ENCODE measurements at places on chromosomes 3 and 15.
A peak's percentile ranks its signal among the peaks of the same experiment; 100 is the strongest.

- no peak for DNase-seq
Observed at GRCh38 chr15:67165254-67166253, 88.9 kb downstream of the AAGAB start.

GRCh38 chr3:188239035-188239434 is 85.1 kb downstream of the LPP start:
- DNase-seq = no peak

DNA sequence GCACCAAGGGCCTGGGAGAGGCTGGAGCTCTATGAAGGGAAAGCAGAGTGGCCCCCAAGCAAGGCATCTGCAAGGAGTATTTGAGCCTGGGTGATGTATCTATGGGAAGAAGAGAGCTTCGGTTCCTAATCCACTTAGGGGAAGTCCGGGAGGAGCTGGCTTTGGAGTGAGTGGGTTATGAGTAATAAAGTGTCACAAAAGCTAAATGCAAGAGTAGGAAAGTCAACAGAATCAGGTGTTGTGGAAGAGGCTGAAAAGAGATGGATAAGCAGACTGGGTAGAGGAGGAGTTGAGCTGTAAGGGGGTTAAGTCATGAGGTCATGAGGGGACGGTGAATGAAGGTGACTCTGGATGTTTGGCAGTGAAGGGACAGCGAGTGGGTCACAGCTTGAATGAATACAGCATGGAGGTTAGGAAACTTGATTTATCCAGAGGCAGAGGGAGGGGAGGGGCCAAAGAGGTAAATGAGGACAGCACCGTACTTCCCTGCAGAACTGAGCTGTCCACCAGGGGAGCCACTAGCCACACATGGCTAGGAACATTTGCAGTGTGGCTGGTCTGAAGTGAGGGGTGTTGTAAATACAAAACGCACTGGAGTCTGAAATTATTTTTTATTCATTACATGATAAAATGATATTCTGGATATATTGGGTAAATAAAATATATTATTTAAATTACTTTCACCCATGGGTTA is 83.3 kb downstream of the ADCY5 start:
- DNase-seq = peak; percentile 9

GRCh38 chr3:169965562-169966427 is 812 bp upstream of the SEC62 start:
- DNase-seq = peak; percentile 82

- DNase-seq = no peak
Observed at GRCh38 chr15:22815766-22816165, 22.7 kb upstream of the NIPA2 start.

- peak; percentile 91 for DNase-seq
Observed at GRCh38 chr15:51652084-51652668, 29.1 kb upstream of the SCG3 start.

- DNase-seq = peak; percentile 52
Observed at GRCh38 chr15:82139823-82140268, 94.0 kb upstream of the MEX3B start.

DNA sequence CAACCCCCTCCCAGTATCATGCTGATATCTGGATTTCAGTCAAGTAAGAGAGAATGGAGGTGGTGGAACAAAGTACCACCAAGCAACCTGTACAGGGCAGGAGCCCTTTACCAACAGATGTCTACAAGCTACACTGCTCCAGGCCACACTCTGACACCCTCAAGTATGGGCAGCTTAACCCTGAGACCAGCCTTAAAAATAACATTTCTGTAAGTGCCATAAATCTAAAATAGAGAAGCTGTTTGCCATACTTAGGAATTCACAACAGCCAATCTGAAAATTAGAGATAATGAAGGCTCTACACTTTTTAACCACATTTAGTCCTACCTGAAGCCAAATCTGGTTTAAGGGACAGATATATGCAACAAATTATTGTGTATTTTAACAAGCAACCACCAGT is 59.7 kb downstream of the C3orf70 start:
- no peak for DNase-seq

DNA sequence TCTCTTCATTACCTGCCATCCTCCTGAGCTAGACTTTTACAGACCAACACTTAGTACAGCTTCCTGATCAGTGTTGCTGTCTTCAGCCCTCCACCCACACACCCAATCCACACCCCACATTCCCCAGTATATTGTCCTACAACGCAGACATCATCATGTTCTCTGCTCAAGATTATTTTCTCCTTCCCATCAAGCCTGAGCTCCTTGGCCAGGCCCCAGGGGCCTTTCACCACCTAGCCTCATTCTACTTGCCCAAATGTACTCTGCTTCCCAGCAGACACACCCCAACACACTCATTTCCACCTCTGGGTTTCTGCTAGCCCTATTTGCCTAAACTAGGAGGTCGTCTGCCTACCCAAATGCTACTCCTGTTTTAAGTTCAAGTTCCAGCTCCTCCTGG is 37.0 kb downstream of the DAPK2 start:
- no peak for DNase-seq

DNA sequence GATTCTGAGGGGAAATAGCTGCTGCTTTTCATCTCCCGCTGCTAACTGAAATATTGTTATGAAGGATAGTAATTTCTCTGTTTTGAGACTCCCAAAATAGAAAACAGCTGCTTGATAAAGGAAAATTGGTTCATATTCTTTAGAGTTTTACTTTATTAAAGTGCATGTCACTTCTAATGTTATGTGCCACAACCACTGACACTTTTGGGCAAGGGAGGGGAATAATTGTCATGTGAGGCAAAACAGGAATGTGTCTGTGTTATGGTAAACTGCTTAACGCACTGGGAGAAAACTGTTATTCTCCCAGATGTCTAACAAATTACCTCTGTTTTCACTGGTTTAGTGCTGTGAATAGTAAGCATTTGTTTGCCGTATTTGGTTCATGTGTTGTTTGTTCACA is 201.6 kb downstream of the PDZRN3 start:
- DNase-seq = no peak

Data from erythroblast (primary cell).